ENCODE measurements at places on chromosomes 5 and 9. TPM values are rescaled to one million over a fixed set of nuclear protein-coding genes. Genes with fewer than 3 reads are reported as not detected.

Gene KIF4B
- under 0.01 TPM for total RNA-seq

Gene RNF183
- not detected for total RNA-seq

Gene PLPPR1
- 6.3 TPM for total RNA-seq

Gene PCDHB16
- 1.6 TPM for total RNA-seq

Gene GPRIN1
- total RNA-seq: 0.52 TPM

Gene S100Z
- total RNA-seq: not detected

Gene CAPSL
- total RNA-seq: not detected

Gene SHC3
- 0.52 TPM for total RNA-seq

Measured in skeletal muscle tissue (tissue), 5 donors.